ENCODE measurements at places on chromosomes 4 and X.

DNA sequence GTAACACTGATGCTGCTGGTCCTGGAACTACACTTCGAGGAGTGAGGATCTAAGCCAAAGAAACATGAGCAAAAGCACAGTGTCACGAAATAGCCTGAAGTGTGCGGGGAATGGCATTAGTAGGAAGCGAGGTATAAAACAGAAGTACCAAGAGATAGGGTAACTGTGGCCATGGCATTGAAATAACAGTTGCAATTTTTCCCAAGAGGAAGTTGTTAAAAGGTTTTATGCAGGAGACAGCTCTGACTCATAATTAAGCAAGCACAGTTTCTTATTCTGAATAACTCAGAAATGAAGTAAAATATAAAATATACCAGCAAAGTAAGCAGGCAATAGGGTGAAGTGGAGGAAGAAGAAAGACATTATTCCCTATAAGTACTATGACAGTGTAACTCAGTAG lies 90.3 kb upstream of the TMEM150C start:
- ATAC-seq, result no peak

GRCh38 chr4:64727960-64728359 lies 318.7 kb upstream of the TECRL start:
- no peak for ATAC-seq

GRCh38 chr4:1819284-1819683 lies 26.2 kb downstream of the FGFR3 start:
- ATAC-seq, result no peak

DNA sequence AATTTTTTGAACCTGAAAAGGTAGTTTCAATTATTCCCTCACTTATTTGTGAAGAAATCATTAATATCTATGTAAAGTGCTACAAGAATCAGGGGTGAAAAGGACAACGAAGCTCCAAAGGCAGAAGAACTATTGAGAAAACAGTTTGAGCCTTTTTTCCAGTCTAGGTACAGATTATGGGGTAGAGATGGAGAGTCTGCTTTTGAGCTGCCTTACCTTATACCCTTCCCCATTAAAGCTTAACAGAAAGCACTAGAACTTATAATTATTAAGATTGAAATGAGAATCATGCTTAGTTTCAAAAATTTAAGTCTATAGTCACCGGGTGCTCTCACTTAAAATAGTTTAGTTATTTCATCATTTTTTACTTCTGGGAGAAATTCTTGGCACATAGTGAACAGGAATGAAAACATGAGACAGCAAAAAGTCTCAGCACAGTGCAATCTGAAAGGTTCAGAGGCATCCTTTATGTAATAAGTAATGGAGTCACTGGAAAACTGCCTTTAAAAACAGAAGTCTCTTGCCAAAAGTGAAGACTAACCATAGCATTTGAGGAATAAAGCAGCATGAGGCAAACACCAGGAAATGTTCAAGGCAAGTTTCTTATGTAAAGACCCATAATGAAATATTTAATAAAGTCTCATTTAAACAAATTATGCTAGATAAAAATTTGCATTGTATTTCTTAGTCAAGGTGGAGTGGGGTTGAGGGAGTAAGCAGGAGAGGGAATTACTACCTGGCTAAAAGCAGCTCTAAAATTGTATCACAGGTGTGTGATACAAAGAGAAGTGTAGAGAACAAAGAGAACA lies 5.1 kb upstream of the DCLK2 start:
- no peak for ATAC-seq

GRCh38 chrX:108199691-108200090 lies 108.1 kb downstream of the ATG4A start:
- no peak for ATAC-seq

DNA sequence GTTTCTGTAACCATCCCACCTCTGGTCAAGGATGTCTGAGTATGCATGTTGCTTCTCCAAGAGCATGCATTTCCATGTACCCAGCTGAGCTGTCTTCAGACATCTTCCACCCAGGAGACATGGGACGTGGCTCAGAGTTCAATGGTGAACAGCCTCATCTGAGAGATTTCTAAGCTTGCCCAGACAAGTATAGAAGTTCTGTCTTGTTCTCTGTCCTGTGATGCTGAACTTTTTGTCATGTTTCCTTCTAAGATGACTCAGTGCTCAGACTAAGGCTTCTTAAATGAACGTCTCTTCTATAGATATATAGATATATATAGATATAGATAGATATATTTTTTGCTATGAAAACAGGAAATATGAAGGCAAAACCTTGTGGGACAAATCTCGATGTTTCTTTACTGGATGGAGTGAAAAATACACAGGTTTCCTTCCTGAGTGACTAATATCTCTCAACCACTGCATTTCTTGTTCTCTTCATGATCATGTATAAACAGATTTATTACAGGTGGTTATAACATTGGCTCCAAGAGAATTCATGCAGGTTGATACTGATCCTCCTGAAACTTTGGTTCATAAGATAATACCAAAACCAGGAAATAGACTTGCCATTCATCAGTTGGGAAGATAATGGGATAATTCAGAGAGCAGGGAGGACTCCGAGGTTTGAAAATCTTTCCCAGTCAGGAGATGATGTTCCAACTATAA lies 168.2 kb downstream of the ZNF518B start:
- no peak for ATAC-seq

GRCh38 chrX:107562482-107562881 lies 65.8 kb upstream of the PRPS1 start:
- no peak for ATAC-seq

DNA sequence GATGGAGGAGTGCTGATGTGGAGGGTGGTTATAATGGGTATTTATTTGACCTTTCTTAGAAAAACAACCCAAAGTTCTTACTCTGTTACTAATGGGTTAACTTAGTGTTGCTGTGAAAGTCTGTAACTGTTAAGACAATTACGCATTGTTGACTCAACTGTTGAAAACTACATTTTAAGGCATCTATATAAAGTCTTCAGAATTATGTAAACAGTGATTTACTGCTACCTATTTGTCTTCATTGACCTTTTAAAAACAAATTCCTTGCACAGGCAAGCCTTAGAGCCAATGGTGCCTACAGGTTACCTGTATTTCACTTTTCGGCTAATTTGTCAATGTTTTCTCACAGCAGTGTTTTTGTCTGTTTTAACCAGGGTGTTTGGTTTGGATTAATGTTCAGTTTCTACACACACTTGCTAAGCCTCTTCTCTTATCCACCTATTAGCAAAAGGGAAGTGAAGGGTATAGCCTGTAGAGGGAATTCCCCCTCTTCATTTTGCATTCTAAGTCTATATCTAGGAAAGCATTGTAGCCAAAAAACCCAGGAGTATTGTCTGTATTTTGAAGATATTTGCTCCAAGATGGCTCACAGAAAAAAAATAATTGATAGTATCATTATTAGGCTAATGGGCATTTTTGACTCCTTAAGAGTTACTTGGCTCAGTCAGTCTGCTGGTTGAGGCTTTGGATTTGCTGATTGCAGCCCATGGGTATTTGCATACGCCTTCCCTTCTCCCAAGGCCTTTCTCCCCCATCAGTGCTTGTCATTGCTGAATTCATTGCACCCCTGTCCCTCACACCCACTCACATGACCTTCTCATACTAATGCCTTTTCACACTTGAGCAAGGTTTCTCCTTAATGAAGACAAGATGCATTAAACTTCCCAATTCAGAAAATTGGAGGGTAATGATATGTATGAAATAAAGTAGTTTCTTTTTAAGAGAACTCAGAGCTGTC lies 30.5 kb downstream of the AFF1 start:
- no peak for ATAC-seq

- no peak for ATAC-seq
Measured at GRCh38 chr4:128880662-128881061, 71.2 kb downstream of the JADE1 start.

DNA sequence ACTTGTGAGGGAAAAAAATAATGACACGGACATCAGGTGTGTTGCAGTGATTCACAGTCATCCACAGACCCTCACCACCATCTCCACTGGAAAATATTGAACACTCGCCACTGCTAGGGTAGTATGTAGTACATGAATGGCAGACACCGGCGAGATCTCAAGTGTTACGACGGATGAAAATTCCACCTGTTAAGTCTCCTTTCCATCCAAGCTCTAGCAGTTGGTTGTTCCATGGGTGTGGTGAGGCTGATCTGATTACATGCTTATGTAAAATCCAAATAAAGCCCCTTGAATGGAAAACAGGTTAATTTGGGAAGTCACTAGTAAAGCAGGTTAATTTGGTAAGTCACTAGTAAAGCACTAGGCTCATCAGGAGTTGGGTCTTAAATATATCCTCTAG lies 1.1 kb upstream of the ARMCX4 start:
- ATAC-seq, result no peak

GRCh38 chrX:41634284-41634683 lies 54.5 kb upstream of the GPR34 start:
- no peak for ATAC-seq

- ATAC-seq, result no peak
Measured at GRCh38 chrX:23626651-23627050, 40.6 kb upstream of the PRDX4 start.

DNA sequence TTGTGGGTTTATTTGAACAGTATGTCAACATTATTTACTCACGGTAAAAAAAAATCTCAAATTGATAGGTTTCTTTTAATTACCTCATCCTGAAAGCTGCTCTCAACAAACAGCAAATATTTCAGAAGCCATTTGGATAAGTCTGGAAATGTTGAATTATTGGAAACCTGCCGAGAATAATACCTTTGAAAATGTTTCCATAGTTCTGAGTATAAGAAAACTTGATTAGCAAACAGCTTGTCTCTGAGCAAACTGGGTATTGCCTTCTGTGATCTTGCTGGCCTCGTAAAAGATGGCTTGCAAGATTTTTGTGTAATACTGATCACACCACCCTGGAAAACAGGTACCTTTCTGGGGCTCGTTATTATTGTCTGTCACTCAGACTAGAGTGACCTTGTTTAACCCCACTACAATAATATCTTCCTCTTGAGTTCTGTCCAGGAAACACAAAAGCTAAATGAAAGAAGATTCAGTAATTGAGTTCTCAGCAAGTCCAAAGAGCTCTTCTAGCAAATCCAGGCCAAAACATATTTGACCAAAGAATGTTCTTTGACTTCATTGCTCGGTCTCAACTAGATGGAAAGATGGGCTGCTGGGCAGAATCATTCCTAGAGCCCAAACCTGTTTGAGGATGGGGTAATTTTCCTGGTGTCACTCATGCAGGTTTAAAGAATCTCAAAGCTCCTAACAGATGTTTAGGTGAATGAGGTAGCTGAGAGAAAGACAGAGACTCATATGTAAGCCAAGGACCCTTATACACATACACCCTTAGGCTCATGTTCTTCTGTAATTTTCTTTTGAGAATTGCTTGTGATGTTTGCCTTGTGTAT lies 255.6 kb upstream of the JADE1 start:
- no peak for ATAC-seq

GRCh38 chr4:10006231-10006600 lies 15.1 kb downstream of the SLC2A9 start:
- ATAC-seq, result no peak

GRCh38 chr4:73979407-73979957 lies 2.3 kb downstream of the PF4 start:
- ATAC-seq, result no peak

DNA sequence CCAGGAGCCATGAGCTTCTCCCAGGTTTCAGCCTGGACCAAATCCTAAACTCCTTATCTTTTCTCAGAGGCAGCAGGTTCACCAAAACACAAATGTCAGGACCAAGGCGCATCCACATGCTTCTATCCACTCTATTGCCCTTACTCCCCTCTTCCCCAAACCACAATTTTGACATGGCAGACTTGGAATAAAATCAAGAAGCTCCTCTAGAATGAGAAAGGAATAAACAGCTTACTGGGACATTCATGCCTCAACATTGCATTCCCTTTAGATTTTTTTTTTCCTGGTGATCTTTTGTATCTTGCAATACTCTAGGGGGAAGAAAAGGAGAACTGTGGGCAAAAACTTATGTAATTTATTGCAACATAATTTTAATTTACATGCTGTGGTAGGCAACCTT lies 119.1 kb downstream of the TSPAN5 start:
- no peak for ATAC-seq

GRCh38 chr4:73409012-73409862 lies 5.2 kb downstream of the ALB start:
- ATAC-seq, result no peak

DNA sequence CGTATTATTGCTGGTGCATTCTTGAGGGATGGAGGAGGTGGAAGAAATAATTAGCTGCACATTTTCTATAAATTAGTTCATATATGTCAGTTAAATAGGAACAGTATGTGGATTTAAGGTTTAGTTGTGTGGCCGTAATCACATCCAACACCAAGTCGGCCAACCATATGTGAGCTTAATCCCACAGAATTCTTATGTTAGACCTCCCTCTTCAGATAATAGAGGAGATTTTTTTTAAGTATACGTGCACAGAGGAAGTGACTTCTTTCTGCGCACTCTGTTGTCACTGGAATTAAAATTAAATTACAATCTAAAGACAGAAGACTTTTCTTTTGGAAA lies 2.1 kb downstream of the SEPTIN11 start:
- no peak for ATAC-seq

GRCh38 chrX:28591542-28591941 lies 4.3 kb downstream of the IL1RAPL1 start:
- no peak for ATAC-seq

DNA sequence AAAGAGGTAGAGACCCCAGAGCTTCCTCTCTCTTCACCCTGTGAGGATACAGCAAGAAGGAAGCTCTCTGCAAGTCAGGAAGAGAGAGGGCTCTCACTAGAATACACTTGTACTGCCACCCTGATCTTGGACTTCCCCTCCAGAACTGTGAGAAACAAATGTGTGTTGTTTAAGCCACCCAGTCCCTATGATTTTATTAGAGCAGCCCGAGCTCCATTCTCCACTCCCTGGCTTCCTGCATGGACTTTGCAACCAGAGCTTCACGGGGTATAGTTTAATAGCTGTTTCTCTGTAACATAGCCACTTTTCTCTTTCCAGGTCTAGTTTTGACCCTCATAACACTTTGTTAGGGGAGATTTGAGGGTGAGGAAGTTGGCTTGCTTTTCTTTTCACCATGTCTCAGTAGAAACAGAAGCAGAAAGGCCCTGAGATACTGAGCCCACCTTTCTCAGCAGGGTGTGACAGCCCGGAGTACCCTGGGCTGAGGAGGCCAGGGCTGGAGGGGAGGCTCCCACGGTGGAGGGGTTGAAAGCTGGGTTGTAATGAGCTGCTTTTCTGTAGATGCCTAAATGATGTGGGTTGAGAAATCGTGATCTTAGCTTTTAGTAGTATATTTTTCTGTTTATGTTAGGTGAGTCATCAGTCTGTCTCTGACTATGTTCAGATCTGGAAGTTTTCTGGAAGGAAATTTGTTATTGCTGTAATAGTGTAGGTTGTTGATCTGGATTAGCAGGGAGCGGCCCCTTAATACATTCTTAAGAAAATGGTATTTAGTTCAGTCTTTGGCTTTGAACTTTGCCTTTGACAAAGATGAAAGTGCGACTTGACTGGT lies 118.6 kb downstream of the PTTG2 start:
- peak; percentile 70 for ATAC-seq

GRCh38 chr4:7139167-7139982 lies 53.0 kb upstream of the SORCS2 start:
- ATAC-seq, result no peak

All from activated CD4-positive, CD25-positive, alpha-beta regulatory T cell treated with anti-CD3 and anti-CD28 coated beads, Interleukin-2, amount 50 U/mL, for 24 hours (primary cell).